ENCODE measurements at places on chromosomes 2 and 18.

DNA sequence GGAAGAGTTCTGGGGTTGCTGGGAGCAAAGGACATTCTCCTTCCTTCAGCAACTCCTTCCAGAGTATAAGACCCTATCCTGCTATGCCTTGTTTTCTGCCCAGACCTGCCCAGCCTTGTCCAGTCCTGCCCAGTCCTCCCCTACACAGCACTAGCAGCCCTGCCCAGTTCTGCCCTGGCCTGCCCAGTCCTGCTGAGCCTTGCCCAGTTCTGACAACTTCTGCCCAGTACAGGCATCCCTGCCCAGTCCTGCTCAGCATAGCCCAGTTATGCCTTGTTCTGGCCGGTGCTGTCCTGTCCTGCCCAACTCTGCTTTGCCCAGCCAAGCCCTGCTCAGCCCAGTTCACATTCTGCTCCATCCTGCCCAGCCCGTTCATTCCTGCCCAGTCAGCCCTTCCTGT, 44.9 kb upstream of the ALK start:
- DNase-seq: no peak

DNA sequence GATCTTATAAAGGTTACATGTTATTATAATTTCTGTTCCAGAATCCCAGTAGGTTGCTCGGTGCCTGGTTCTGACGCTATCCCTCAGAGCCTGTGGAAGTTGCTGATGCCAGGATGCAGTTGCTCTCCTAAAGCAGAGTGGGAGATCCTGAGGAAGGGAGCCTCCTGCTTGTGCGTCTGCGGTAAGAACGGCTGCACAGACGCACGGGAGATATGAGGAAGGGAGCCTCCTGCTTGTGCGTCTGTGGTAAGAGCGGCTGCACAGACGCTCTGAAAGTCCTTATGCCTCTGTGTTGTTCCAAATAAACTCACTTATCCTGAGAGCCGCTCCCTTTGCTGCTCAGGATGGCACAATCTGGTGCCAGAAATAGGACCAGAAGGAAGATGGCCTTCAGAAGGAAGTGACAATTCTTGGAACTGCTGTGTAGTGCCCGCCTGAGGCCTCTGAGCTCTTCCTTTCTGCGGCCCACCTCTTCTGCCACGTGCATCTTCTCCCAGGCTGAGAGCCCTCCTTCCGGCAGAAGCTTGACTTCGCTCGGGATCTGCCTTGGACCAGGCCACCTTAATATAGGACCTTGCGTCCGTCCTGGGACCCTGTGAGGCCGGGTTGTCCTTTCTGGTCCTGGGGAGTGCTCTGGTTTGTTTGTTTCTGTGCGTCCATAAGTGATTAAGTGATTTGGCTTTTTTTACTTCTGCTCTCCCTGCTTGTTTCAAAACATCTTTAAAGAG, 89.5 kb downstream of the RTP5 start:
- DNase-seq: no peak

- DNase-seq: no peak
These were observed 350.5 kb upstream of the ETAA1 start for GRCh38 chr2:67046591-67046990.

- DNase-seq: peak; percentile 48
These were observed 6.2 kb downstream of the COPS8 start for GRCh38 chr2:237091779-237092436.

- DNase-seq: peak; percentile 58
These were observed 39.2 kb downstream of the ABCG8 start for GRCh38 chr2:43877782-43878464.

DNA sequence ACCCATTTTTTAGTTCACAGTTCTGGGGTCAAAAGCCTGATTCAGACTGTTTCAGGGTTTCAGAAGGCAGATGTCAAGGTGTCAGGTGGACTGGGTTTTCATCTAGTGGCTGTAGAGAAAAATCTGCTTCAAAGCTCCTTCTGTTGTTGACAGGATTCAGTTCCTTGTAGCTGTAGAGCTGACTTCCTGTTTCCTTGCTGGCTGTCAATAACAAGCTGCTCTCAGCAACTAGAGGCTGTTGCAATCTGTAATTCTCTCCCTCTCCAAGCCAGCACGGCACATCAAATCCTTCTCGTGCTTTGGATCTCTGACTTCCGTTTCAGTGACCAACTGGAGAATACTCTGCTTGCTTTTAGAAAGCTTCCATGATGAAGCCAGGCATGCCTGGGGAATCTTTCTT, 179.4 kb downstream of the DOK6 start:
- no peak for DNase-seq

GRCh38 chr2:114450639-114451038, 8.2 kb downstream of the DPP10 start:
- no peak for DNase-seq

DNA sequence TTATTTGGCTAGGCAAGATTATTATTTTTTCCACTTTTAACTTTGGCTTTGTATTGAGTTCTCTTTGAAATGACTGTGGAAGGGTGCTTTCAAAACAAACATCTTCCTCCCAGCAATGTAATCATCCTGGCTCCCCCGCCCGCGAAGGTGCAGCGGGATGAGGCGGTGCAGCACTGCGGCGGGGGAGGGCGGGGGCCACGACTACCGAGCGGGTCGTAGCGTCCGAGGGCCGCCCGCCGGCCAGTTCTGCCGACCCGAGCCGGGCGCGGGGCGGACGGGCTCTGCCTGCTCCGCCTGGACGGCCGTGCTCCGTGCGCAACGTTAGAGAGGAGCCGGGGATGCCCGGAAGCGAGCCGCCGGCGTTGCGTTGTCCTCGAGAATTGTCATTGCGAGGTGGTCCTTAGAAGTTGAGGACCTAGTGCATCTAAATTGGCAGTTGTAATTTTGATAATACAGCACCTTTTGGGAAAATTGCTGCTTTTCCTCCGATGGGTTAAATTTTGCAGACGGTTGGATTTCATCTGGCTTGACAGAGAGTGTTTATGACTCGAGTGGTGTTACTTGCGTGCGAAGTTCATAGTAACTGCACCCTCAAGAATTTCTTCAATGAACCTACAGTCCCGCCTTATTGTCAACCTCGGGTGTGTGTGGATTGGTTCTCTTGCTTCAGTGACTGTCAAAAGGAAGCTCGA, 1.1 kb downstream of the EPC2 start:
- peak; percentile 87 for DNase-seq

DNA sequence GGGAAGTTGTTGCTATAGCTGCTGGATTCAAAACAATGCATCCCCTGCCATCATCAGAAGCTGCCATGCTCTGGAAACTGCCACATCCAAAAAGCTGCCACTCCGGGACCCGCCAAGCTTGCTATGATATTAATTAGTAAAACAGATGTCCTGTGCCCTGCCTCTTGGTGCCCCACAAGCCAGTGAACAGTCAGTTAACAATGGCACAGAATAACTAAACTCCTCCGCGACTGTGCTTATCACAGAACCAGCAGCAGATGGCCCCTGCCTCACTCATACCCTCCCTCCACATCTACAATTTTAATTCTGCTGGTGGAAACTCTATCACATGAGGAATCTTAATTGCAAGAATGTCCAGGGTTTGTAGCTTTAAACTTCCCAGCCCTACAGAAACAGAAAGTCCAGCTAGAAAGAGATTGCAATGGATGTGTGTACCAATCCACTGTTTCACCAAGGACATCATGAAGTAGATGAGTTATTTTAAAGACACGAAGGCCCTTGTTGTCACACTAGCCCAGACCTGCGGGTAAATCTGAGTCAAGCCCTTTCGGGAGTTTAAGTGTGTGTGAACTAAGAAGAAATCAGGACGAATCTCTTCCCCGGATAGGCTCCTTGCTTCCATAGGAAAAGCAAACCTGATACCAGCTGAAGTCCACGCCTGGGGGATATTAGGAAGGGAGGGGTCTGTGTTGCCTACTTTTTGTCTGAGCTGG, 7.4 kb upstream of the ACYP2 start:
- no peak for DNase-seq

Data from astrocyte of the spinal cord (primary cell).